ENCODE measurements at places on chromosomes 5 and 9.

GRCh38 chr9:12185856-12186255, 507.3 kb upstream of the TYRP1 start:
- DNase-seq: no peak

DNA sequence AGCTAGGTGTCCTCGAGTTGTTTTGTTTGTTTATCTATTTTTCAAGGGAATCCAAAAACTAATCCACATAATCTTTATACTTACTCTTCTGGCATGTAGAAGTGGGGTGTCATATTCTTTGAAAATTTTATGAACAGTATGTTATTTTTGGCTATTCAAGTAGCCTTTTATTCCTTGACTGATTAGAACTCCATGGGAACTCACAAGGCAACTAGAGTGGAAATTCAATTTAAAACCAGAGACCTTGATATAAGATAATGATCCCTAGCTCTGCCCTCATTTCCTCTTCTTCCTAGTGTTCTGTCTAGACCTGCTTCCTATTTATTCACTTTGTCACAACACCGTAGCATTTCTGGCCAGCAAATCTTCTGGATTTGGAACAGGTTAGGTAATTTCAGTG, 1123.7 kb upstream of the C9orf72 start:
- no peak for DNase-seq

- no peak for DNase-seq
Observed at GRCh38 chr5:518721-519120, 5.5 kb downstream of the SLC9A3 start.

- no peak for DNase-seq
Observed at GRCh38 chr9:27940535-27940934, 367.3 kb upstream of the C9orf72 start.

DNA sequence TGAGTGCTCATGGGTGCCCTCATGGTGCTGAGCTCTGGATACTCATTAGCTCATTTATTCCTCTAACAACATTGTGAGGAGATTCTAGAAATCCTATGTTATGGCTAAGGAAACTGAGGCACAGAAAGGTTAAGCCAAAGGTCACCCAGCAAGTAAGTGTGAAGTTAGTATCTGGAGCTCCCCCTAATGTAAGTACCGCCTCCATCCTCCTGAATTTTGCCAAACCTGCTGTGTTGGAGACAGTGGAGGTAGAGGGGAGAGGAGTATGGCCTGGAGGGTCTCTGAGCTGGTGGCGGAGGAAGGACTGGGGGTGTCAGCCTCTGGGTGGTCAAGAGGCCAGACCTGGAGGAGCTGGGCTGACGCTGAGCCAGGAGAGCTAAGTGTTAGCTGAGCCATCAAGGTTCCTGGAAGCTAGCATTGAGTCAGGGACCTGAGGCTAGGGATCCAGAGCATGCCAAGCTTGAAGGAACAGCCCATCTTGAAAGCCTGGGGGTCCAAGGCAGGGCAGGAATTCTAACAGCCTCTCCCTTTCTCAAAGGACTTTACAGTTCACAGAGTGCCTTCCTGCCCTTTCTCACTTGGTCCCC, 114.8 kb downstream of the RGS3 start:
- no peak for DNase-seq

- no peak for DNase-seq
Observed at GRCh38 chr5:123719004-123719403, 207.0 kb downstream of the CSNK1G3 start.

DNA sequence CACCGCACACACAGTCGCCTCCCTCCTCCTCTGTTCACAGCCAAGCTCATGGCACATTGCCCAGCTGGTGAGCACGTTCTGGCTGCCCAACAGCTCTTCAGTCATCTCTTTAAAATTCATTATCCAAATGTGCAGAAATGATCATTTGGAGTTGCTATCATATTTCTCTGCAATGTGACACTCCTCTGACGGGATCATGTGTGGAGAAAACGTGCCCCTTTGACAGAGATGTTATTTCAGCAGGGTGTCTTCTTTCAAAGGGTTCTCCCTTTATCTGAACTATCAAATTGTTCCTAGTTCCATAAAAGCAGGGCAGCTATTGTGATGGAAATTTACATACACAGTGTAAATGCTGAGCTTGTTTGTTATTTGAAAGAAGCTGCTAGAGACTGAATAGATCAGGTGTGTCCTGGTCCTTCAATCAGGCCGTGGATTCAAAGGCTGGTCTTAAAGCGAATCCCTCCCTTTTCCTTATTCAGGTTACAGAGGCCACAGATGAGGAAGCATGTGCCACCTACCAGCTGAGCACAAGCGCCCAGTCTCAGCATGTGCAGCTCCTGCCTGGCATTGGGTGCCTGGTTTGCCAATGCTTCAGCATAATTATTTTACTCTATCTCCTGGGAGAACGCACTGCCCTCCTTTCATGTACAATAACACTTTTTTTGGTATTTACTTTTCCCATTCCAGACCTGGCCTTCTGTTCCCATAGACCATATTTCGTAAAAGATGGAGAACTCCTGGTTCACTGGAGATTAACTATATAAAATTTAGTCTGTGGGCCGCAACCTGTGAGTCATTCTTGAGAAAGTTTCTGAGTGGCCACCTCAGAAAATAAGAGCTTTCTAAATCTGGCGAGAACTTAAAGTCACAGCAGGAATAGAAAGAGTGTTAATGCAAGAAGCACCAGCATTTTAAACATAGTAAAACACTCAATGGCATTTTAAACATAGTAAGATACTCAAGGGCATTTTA, 433.7 kb downstream of the ENC1 start:
- peak; percentile 62 for DNase-seq

- DNase-seq: no peak
Observed at GRCh38 chr9:78668148-78668832, 371.4 kb downstream of the PSAT1 start.

GRCh38 chr9:14219850-14220249, 94.1 kb downstream of the NFIB start:
- no peak for DNase-seq

DNA sequence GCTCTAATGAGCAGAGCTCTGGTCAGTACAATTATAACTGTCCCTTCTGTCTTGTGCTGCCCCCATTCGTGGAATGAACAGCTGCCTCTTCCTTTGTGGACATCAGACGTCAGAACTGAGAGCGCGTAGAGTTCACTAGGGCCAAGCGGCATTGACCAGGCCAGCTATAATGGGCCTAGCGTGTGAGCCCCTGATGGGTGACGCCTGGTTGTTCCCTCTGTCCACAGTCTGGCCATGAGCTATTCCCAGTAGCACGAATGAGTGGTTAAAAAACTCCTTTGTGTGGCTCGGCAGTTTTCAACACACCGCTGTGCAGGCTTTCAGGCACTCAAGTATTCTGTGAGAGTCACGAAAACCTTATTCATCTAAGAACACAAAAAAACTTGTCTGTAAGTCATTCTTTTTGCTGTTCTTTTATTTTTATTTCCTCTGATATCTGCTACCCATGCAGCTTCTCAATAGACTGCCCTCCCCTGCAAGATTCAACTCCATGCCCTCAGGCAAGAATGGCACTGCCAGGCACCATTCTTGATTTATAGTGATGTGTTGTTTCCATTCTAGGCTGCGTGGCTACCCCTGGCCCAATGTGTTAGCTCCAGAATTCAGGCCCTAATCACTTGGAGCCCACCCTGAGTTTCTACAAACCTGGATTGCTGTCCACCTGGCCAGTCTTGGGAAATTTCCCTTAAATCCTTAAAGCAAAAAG, 52.5 kb downstream of the ANKDD1B start:
- no peak for DNase-seq

DNA sequence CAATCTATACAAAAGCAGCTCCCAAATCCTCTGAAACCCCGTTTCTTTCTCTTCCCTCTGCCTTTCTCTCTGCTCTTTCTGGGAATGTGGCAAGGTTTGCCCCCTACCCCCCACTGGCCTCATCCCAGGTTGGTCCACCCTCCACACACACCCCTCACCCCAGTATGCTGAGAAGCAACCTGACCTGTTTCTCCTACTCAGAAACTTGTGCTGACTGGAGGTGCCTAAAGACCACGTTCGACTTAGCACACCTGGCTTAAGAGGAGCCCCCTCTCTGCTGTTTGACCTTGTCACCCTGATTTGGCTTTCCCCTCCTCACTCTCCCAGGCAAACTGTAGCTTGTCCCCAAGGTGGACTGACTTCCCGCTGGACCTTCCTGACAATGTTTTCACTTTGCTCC, 1.1 kb upstream of the SEPTIN8 start:
- DNase-seq: no peak

GRCh38 chr9:14198841-14199455, 115.0 kb downstream of the NFIB start:
- no peak for DNase-seq

DNA sequence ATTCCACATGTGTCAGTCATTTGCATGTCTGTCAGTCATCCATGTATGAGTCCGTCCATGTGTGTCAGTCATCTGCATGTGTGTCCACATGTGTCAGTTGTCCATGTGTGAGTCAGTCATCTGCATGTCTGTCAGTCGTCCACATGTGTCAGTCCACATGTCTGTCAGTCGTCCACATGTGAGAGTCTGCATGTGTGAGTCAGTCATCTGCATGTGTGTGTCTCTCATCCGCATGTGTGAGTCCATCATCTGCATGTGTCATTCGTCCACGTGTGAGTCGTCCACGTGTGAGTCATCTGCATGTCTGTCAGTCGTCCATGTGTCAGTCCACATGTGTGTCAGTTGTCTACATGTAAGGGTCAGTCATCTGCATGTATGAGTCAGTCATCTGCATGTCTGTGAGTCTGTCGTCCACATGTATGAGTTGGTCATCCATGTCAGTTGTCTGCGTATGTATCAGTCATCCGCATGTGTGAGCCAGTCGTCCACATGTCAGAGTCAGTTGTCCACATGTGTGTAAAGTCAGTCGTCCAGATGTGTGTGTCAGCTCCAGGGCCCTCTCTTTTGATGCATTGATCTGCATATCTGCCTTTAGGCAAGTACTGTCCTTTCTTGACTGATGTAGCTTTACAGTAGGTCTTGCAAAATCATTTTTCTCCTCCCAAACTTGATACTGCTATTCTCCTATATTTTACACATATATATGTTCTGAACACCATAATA, 72.5 kb upstream of the CACNA1B start:
- DNase-seq: no peak

DNA sequence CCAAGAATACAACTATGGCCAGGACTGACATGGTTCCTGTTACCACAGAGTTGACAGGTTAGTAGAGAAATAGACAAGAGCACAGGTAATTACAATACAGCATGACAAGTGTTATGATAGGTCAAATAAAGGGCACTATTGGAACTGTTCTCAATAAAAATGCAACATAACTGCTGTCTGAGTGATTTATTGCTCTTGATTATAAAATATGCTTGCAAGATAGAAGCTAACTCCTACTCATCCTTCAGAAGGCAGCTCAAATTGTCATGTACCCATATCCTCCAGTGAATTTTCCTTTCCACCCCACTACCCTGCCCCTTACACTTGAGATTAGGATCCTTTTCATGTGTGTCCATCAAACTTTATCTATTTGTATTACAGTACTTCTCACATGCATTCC, 35.1 kb upstream of the ATG10 start:
- no peak for DNase-seq

GRCh38 chr5:72649449-72649848, 142.2 kb upstream of the ZNF366 start:
- no peak for DNase-seq

DNA sequence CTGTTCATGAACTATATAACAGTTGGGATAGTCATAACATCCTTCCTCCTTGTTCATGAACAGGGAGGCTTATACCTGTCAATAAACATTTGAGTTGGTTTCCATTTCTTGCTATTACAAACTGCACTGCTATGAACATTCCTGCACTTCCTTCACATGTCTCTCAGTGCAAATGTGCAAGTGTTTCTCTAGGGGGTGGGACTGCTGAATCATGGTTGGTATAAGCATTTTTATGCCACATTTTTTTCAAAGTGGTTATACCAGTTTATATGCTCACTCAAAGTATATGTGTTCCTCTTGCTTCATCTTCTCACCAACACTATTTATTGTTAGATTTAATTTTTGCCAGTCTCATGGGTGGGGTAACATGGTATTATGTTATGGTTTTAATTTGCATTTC, 25.8 kb upstream of the TPD52L3 start:
- DNase-seq: no peak

- DNase-seq: no peak
Observed at GRCh38 chr5:163453705-163454104, 6.2 kb downstream of the NUDCD2 start.

- no peak for DNase-seq
Observed at GRCh38 chr5:8363138-8363537, 494.2 kb downstream of the MTRR start.

GRCh38 chr5:168076561-168076991, 214.9 kb upstream of the WWC1 start:
- no peak for DNase-seq

DNA sequence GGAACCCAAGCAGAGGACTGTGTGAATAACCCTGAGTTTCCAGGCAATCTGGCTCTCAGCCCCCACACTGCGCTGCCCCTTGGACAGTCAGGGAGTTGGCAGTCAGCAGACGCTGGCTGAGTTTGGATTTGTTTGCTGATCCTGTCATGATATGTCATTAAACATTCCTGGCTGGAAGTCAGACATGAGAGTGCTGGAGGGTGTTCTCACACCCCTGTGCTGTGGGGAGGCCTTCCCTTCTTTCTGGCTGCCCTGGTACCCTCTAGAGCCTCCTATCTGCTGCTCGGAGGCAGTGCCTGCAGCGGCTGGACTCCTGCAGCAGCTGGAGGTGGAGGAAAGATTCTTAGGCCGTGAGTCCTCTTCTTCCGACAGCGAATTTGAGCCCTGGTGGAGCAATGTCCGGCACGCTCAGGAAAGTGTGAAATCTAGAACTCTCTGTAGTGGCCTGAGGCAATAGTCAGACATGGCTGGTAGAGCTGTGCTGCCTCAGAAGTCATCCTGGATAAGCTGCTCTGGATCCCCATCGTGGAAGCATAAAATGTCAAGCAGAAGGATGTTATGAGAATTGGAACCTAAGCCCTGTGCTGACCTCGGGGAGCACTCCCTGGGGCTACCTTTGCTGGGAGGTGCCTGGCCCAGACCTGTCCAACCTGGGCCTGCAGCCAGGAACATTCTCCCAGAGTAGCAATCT, 72.0 kb downstream of the PDE8B start:
- DNase-seq: no peak

- peak; percentile 5 for DNase-seq
Observed at GRCh38 chr5:128674837-128675446, 136.9 kb upstream of the FBN2 start.

GRCh38 chr5:10265245-10266109, 15.4 kb downstream of the CCT5 start:
- DNase-seq: no peak

GRCh38 chr9:97675655-97676054, 21.5 kb downstream of the XPA start:
- DNase-seq: no peak

- DNase-seq: no peak
Observed at GRCh38 chr9:114154600-114155102, 686 bp upstream of the COL27A1 start.
